ENCODE measurements at places on chromosomes 5 and 9.
A peak's percentile ranks its signal among the peaks of the same experiment; 100 is the strongest.

GRCh38 chr5:88656221-88656950 is 226.6 kb downstream of the MEF2C start:
- DNase-seq, result no peak

DNA sequence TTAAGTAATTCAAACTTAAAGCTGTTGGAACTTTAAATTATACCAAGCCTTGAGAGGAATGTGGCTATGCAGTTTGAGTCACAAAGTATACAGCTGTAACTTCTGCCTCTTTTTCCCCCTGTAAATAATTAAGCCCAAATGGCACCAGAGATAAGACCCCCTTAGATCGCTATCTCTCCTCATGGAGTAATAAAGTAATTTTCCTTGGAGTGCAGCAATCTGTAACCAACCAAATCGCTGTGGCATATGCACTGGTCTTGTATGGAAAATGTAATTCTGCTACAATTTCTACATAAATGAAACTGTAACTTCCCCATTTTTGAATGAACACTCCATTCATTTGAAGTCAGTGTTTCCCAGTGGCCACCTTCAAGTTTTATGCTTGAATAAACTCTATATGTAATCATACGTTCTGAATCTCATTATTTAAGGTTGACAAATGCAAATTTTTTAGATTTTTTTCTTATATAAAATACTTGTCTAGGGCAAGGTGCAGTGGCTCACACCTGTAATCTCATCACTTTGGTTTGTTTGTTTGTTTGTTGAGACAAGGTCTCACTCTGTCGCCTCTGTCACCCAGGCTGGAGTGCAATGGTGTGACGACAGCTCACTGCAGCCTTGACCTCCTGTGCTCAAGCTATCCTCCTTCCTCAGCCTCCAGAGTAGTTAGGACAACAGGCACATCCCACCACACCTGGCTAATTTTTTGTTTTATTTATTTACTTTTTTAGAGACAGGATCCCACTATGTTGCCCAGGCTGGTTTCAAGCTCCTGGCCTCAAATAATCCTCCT is 12.3 kb downstream of the SUSD1 start:
- DNase-seq, result no peak

GRCh38 chr5:110631236-110631635 is 95.2 kb downstream of the TMEM232 start:
- DNase-seq, result no peak

DNA sequence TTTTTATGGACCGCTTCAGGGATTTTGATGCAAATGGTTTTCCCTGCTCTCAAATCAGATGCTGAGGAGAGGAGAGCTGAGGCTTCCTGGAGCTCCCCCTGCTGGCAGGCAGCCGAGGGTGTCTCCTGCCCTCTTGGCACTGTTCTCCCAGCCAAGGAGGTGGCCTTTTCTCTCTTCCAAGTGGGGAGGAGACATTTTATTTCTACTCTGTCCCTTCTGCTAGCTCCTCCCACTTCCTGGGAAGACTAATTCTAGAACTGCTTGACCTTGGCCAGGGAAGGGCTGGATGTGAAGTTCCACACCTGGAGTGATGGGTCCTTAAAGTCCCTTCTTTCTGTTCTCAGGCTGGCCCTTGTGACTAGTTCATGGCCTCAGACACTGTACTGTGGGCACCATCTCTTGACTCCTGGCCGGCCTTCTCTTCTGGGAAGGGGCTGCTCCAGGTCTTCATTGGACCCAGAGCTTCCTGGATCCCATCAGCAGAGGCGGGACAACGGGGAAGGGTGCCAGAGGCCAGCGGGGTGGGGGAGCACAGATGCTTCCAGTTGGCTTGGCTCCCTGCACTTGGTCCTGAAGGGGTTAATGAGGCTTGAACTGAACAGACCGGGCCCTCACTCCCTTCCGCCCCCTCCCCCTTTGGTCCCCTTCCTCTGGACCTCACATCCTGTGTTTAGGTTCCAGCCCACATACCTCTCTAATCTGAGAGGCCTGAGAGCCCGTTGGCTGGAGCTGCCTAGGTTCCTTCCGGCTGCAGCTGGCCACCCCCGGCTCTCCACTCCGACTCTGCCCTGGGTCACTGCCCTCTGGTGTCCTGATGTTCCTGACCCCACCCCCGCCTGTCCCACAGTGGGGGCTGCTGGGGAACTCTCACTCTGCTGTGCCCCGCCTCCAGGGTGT is 32.1 kb downstream of the PTPA start:
- DNase-seq, result peak; percentile 85

DNA sequence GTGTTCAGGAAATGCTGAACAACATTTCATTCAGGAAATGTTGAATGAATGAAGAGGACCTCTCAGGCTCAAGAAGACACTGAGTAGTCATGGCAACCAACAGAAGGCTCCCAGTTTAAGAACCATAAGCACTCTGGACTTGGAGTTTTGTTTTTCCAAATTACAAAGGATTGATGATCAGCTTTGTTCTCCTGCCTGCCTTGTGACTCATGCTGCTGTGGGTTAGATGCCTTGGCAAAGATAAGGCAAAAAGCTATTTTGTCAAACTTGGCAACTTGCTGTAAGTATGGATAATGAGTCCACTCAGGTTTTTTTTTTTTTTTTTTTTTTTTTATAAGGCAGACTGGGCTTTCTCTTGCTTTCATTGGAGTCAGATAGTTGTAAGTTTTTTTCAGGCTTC is 365.0 kb downstream of the TMEM232 start:
- DNase-seq, result no peak

DNA sequence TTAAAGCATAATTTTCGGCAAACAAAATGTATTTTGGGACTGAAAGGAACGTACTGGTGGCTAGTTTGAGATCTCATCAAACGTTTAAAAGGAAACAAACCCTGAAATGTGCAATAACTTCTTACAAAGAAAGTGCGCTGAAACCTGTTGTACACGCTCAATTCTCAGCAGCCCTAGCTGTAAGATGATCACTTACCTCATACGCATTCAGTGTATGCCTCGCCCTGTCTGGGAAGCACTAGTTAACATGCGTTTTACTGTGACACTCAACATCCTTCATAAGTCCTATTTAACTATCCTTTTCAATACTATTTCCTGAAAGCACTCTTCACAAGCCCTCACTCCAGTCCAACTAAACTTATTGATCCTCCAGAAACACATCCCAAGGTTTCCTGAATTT is 485.0 kb upstream of the EDIL3 start:
- no peak for DNase-seq

DNA sequence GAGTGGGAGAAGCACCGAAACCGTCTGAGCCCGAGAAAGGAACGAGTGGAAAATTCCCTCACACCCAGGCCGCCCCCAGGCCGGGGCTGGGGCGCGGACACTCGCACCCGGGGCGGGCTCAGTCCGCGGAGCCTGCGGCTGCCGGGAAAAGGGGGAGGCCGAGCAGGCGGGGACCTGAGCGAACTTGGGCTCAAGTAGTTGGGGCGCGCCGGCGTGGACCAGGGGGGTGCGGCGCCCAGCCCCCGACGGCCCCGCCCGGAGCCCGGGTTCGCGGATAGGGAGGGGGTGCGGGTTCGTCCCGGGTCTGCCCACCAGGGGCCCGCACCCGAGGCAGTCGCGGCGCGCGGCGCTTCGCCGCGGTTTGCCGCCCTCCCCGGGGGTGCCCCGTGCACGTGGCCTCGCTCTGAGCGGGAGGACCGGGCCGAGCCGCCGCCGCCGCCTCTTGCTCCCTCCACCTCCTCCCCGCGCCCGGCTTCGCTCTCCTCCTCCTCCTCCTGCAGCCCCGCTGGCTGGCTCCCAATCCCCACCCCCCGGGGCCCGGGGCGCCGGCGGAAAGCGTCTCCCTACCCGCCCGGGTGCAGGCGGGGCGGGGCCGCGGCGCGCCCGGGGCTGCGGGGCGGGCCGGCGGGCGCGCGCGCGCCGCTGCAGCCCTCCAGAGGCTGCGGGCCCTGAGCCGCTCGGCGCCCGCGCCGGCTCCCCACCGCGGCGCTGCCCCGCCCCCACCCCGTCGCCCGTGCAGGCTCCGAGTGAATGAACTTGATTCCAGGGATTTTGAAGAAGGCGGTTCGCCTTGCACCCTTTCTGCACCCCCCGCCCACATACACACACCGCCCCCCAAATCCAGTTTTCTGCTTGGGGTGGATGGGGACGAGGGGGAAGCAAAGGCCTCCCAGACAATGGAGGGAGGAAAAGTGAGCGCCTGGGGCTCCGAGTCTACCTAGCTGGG is 1.3 kb upstream of the NFIB start:
- DNase-seq, result no peak

DNA sequence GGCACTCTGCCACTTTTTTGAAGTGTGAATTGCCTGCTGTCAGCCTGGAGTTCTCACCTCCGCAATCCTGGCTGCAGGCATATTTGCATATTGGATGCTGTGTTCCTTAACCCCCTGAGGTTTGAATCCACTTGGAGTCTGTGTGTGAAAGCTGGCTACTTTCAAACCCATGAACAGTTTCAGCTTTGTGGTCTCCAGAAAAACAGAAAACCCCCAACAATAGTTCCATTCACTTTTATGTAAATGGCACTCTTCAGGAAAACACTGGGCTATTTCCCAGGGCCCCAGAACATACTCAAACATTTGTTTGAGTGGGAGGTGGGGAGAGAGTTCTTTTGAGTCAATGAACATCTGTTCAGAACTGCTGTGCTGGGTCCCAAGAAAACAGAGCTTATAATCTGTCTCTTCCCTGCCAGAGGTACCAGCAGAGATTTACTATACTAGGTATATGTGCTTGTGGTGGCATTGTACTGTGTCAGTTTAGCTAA is 5.0 kb downstream of the NUDT2 start:
- DNase-seq, result peak; percentile 36

DNA sequence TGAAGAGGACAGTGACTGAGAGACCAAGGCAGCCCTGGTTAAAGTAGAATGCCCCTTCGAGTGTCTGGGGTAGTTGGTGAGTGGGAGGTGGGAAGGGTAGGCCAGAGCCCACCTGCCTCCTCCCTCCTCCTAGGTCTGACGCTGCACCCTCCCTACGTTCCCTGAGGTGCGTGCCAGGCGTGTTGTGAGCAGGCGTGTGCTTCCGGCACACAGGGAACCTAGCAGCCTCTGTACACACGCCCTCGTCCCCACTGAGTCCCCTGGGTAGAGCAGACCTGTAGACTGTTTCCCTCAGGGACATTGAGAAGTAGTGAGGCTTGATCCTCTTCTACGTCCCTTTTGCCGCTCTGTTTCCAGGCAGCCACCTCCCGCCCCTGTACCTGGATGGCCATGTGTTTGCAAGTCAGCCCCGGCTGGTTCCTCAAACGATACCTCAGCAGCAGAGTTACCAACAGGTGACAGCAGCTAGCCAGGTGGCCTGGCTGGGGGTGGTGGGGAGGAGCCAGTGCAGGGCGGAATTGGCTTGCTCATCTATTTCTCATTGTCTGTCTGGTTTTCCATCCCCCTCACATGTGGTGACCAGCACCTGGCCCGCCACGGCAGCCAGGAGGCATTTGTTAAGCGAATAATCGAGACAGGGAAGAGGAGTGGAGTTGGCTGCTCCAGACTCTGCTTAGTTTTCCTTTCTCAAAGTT is 16.8 kb upstream of the POMT1 start:
- DNase-seq, result no peak

GRCh38 chr5:34652466-34652865 is 3.7 kb upstream of the RAI14 start:
- no peak for DNase-seq

DNA sequence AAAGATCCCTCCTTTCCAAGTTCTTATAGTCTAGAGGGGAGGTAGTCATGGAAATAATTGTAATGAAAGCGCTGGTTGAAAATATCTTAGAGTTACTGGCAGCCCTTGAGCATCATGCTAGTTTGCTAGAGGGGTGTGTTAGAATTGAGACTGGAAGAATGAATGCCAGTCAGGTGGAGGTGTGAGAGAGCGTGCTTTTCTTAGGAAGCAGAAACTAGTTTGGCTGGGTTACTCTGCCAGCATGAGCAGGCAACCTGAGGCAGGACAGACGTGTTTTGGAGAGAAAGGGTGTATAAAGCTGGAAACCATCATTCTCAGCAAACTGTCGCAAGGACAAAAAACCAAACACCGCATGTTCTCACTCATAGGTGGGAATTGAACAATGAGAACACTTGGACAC is 43.6 kb upstream of the DHFR start:
- DNase-seq, result no peak

GRCh38 chr9:79447762-79448161 is 124.0 kb upstream of the TLE4 start:
- no peak for DNase-seq

GRCh38 chr9:89115426-89115825 is 63.2 kb downstream of the SHC3 start:
- DNase-seq, result no peak

DNA sequence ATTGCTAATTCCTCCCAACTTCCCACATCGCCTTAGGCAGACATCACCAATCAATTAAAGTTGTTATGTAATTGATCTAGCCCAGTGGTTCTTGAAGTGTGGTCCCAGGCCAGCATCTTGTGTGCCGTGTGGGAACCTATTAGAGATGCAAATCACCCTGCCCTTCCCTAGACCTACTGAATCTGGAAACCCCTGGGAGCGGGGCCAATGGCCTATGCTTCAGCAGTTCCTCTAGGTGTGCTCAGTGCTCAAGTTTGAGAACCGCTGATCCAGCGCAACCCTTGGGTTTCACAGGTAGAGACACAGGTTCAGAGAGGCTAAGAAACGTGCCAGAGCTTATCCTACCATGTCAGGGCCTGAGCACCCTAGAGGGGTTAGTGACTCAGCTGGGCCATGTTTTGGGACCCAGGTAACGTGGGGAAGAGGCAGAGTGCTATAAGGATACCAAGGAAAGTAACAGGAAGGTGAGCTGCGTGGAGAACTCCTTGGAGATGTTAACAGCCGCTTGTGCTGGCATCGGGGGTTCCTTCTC is 4.4 kb downstream of the SLC34A1 start:
- no peak for DNase-seq

GRCh38 chr9:121645853-121646807 is 5.3 kb upstream of the DAB2IP start:
- no peak for DNase-seq

GRCh38 chr5:43581398-43581797 is 21.6 kb upstream of the NNT start:
- no peak for DNase-seq

GRCh38 chr5:106489004-106489403 is 1181.7 kb downstream of the EFNA5 start:
- DNase-seq, result no peak

GRCh38 chr5:5374009-5374715 is 48.3 kb upstream of the ICE1 start:
- no peak for DNase-seq

- peak; percentile 66 for DNase-seq
These were observed 8.5 kb upstream of the NFIB start for GRCh38 chr9:14322211-14323082.

DNA sequence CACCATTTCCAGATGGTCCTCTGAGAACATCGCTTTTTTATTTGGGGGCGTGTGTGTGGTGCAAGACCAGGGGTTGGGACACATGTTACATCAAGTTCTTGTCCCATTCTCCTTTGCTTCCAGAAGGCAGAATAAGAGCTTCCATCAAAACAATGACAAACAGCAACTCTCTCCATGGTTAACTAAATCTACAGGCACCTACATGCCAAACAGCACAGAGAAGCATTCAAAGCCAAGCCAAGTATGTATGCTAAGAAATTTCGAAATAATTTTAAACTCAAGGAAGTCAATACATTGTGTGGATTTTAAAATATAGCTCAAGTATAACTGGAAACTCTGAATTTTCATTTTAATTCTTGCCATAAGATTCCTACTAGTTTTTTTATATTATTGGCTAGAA is 105.6 kb downstream of the SEC61B start:
- DNase-seq, result no peak

All from stimulated activated effector memory CD8-positive, alpha-beta T cell treated with anti-CD3 and anti-CD28 coated beads, Interleukin-12 subunit alpha, Interleukin-12 subunit beta, amount 100 ng/mL, for 72 hours (primary cell).